Stimulated activated CD4-positive, alpha-beta T cell treated with anti-CD3 and anti-CD28 coated beads, Interleukin-1b, Interleukin-23, amount 100 ng/mL, for 4 hours (primary cell): ENCODE measurements at places on chromosomes 5 and 9.

GRCh38 chr9:81686614-81687520, 2.5 kb downstream of the TLE1 start:
- no peak for DNase-seq

DNA sequence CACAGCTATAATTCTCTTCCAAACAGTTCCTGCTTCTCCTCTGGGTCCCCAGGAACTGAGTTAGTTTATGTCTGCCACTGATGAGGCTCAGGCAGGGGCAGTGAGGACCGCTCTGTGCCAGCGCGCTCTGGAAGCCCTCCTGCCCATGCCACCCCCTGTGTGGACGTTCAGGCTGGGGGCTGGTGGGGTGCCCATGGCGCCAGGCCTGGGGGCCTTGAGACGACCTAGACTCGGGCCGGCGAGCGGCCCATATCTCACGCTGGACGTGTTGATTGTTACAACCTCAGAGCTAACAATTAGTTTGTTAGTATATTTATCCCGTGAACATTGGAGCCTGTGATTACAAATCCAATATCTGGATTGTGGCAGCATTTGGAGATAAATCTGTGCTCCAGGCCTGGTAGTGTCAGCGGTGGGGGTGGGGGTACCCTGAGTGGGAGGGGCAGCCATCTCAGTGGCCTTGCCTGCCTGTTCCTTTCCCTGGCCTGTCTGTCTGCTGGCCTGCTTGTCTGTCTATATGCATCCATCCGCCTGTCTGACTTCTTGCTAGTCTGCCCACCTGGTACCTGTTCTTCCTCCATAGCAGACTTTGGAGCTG, 256.5 kb upstream of the MVB12B start:
- no peak for DNase-seq

GRCh38 chr5:131633830-131634229, 1.2 kb downstream of the RAPGEF6 start:
- no peak for DNase-seq

DNA sequence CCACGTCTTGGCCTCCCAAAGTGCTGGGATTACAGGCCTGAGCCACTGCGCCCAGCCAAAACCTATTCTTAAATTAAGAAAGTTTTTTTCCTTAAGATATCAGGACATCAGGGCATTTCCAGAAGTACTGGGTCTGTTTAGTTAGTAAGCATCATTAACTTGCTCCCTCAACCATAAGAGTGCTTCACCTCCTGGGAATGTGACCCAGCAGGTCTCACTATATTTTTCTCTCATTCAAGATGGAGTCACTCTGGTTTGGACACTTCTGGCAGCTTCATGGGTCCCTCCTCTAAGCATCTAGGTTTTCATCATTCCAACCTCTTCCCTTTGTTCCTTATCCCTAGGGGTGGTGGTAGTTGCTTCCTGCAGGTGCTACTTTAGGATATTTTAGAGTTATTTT, 10.3 kb upstream of the BRD3OS start:
- no peak for DNase-seq

DNA sequence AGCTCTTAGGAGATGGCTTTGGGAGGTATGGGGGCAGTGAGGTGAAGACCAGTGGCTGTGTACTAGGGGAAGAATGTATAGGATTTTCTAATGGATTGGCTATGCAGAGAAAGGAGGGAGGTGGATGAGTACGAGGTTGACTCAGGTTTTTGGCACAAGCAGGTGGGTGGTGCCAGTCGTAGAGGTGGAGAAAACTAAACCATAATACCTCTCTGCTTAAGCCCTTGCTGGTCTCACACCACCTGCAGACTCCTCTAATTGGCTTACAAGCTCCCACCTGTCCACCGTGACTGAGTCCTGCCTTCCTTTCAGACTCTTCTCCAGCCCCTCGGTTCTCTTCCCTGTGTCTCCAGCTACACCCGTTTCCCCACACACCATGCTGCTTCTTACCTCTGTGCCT, 521.7 kb upstream of the CLINT1 start:
- no peak for DNase-seq

GRCh38 chr9:14616188-14616982, 76.8 kb downstream of the ZDHHC21 start:
- no peak for DNase-seq

- no peak for DNase-seq
Observed at GRCh38 chr5:113058706-113059226, 82.2 kb downstream of the DCP2 start.

DNA sequence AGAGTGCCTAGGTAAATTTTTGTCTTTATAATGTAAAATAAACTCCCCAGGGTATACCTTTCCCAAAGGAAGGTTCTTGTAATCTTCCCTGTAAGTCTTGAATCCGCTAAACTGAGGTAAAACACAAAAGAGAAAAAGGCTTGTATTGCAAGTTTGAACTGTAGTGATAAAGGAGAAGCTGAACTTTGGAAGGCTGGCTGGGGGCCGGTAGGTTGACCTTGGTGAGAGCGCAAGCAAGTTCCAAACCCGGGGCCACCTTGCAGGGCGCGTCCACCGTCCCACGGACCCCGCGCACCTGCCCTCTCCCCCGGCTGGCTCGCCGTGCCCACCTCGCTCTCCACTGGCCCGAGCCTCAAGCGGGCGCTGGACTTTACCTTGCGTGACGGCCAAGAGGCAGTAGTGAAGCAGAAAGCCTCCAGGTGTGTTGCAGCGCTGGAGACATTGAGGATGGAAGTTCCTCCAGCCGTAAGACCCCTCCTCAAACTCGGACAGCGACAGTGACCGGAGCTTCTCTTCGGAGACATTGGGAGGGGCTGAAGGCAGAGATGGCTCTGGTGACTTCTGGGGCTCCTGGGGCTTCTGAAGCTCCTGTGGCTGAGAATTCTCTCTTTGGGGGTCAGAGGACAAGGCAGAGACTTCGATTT, 428 bp downstream of the SLCO4C1 start:
- no peak for DNase-seq

- DNase-seq = no peak
Observed at GRCh38 chr5:78971998-78972397, 13.1 kb downstream of the ARSB start.

- no peak for DNase-seq
Observed at GRCh38 chr5:146339715-146340259, 1.1 kb downstream of the POU4F3 start.

GRCh38 chr9:36399980-36400331, at the start of gene RNF38:
Gene RNF38, minus strand, starts transcription at chr9:36400269. Its CDS starts 161 bp downstream, at chr9:36400108.
- peak; percentile 18 for DNase-seq

- no peak for DNase-seq
Observed at GRCh38 chr5:151764801-151765200, 6.4 kb upstream of the ATOX1 start.

DNA sequence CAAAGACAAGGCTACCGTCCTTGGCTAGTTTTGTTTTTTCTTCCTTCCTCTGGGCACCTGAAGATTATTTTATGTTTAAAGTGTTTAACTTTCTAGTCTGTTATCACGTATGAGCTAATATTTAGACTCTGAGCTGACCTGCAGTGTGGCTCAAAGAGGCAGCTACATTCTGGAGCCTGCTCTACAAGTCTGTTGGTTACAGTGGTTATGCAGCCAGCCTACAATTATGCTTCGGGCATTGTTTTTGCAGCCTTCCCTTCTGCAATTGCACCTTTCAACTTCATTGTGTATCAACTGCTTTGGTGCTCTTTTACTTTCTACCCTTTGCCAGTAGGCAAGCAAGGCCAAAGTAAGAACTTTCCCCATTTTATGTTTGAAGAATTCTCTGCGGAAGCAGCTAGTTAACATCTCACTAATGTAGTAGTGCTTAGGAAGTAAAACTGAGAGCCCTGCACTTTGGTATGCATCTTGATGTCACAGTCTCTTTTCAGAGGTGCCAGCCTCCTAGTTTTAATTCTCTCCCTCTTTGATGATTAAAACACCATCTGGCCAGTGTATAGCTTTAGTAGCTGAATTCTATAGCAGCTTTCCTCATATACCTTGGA, 322.1 kb downstream of the FAM170A start:
- DNase-seq = no peak

DNA sequence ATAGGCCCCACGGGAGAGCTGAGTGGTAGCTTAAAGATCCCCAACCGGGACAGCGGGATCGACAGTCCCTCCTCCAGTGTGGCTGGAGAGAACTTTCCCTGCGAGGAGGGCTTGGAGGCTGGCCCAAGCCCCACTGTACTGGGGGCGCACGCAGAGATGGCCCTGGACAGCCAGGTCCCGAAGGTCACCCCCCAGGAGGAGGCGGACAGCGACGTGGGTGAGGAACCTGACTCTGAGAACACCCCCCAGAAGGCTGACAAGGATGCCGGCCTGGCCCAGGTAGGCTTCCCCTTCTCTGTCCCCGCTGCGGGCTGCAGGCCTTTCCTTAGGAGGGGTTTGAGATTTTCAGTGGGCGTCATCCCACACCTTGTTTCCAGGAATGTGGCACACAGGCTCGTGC, 29.1 kb downstream of the FGD3 start:
- DNase-seq = no peak

GRCh38 chr5:120991569-120991968, 527.5 kb downstream of the PRR16 start:
- no peak for DNase-seq

- DNase-seq = no peak
Observed at GRCh38 chr5:96995419-96995818, 59.5 kb downstream of the LNPEP start.

DNA sequence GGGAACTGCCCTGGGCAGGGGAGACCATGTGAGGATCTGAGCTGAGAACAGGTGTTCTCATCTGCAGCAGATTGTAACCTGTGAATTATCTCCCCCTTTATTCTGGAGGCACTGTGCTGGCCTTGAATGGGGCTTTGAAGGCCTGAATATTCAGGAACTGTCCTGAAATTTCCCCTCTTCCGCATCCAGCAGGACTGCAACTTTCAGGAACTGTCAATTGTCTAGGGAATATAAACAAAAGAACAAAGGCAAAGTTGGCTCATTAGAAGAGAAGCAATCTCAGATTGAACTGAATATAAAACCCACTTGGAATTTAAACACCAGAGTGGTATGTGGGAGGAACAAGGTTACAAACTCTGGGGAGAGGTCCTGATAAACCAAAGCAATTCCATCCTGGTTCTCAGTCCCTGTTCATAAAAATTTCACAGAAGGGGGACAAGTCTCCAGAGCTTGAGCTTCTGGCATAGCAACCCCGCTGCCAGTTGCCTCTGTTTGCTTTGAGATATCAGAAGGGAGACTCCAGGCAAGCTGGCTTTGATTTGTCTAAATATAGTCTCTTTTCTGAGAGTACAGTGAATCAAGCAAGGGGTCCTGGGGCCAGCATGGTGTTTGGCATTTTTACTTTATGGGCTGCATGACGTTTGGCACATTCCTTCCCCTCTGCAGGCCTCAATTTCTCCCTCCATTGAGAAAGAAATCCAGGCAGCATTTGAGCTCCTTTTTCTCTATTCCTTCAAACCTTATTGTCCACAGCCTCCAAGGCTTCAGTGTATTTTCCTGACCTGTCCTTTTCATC, 47.5 kb downstream of the ADRB2 start:
- DNase-seq = no peak

DNA sequence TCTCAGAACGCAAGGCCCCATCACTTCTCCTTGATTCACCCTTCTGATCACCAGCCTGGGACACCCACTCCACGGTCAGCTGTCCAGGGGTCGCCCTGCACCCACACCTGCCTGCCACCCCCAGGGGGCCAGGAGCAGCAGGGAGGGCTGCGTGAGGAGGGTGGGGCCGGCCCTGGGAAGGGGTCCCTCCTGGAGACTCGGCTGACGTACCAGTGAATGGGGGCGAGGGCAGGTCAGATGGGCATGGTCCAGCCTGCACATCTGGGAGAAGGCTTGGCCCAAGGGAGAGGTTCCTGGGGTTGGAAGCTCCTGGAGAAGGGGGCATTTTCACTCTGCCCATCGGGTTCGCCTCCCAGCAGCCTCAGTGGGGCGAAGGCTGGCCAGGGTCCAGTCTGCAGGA, 21.8 kb upstream of the SARDH start:
- no peak for DNase-seq

- DNase-seq = no peak
Observed at GRCh38 chr5:37189355-37189754, 59.8 kb downstream of the CPLANE1 start.

GRCh38 chr5:77761606-77762005, 14.5 kb downstream of the TBCA start:
- DNase-seq = no peak

GRCh38 chr9:135251996-135252760, 164.7 kb downstream of the OLFM1 start:
- DNase-seq = no peak

DNA sequence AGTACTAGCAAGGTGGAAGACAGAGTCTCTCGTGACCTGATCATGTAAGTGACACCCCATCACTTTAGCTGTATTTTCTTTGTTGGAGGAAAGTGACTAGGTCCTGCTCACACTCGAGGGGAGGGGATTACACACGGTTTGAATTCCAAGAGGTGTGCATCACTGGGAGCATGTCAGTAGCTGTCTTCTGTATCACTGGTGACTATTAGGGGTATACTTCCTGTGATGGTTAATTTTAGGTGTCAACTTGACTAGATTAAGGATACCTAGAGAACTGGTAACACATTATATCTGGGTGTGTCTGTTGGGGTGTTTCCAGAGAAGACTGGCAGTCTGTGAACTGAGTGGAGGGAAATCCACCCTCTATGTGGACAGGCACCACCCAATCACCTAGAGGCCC, 22.5 kb downstream of the FOXD1 start:
- no peak for DNase-seq
